ENCODE measurements at places on chromosomes 6 and 20.
A peak's percentile ranks its signal among the peaks of the same experiment; 100 is the strongest.

DNA sequence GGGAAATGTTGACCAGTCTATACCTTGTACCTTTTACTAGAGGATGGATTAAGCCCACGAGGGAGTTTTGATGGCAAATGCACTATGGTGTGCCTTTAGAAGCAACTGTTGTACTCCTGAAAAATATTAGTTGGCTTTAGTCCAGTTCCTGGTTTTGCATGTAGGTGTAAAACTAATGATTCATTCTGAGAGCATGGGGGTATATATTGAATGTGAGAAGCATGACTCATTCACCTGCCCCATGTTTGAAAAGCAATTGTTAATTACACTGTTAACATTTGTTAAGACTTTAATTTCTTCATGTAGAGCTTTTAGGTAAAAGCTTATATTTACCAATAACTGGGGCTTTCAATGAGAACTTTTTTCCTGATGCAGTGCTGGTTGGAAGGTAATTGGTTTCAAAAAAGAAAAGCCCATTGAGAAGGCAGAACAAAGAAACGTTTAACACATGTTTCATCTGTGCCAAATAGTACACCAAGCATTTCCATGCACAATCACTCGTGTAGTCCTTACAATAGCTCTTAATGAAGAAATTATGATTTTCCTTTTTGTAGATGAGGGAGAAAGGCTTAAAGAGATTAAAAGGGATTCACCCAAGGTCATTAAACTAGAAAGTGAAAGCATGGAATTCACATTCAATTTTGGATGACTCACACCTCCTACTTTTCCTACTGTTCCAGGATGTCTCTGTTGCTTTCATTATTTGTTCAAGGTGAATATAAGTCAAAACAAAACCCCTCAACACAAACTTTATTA, 134.1 kb downstream of the CCDC170 start:
- DNase-seq = no peak

DNA sequence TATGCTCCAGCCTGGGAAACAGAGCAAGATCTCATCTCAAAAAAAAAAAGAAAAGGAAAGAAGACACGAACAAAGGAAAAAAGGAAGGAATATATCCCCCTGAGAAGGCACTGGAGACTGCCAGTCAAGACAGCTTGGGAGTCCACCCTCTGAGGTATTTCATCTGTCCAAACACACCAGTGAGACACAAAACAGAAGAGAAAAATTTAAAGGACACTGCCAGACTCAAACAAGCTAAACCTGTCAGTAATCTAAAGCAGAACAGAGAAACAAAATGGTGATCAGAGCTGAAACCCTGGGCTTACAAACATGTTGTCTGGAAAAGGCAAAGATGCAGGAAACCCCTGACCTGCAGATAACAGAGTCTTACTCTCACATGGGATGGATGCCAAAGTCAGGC, 114.9 kb downstream of the DCDC2 start:
- DNase-seq = no peak

DNA sequence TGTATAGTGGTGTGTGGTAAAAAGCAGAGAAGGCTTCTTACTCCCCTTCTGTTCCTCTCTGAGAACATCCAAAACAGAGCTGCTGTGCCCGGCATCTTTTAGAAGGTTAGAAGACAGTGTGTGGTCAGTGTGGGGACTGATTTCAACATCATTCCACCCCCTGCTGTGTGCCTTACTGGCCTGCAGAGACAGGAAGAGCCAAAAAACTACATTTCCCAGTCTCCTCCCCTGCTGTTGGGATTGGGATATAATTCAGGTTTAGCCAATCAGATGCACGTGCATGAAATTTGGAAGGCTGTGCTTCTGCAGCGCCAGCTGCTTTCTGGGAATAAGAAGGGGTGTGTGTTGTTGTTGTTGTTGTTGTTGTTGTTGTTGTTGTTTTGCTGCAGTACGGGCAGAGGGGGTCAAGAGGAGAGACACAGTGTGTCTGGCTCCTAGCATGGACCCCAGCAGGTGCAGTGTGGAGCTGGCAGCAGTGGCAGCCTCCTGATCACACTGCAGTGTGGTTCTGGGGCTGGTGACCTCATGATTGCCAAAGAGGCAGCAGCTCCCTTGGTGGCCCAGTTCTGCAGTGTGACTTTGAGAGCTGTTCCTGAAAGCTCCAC, 74.7 kb downstream of the MRPL14 start:
- DNase-seq = no peak

- no peak for DNase-seq
Observed at GRCh38 chr6:150276168-150276936, 92.5 kb upstream of the IYD start.

GRCh38 chr6:87261534-87261933, 60.9 kb upstream of the SMIM8 start:
- DNase-seq = no peak

DNA sequence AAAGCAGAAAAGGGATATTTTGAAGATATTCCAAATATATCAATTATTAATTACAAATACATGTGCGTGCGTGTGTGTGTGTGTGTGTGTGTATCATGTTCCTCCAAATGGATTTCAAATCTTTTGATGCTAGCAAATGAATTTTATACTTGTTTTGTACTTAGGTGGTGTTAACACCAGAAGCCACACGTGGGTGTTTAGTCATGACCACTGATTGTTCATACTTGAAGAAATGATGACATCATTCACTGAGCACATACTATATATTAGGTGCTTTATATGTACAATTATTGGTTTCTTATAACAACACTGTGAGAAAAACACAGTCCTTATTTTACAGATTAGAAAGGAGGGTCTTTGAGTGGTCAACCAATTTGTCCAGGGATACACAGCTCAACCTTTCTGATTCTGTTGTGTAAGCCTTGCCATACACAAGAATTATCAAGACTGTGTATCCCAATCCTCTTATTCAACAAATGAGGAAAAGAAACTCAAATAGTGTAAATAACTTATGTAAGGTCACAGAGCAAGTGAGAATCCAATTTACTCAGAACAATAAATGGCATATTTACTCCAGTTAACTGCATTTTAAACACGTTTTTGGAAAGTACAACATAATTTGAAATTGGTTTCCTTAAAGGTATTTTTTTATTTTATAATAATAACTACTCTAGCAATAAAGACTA, 88.5 kb downstream of the BCAS1 start:
- peak; percentile 28 for DNase-seq

DNA sequence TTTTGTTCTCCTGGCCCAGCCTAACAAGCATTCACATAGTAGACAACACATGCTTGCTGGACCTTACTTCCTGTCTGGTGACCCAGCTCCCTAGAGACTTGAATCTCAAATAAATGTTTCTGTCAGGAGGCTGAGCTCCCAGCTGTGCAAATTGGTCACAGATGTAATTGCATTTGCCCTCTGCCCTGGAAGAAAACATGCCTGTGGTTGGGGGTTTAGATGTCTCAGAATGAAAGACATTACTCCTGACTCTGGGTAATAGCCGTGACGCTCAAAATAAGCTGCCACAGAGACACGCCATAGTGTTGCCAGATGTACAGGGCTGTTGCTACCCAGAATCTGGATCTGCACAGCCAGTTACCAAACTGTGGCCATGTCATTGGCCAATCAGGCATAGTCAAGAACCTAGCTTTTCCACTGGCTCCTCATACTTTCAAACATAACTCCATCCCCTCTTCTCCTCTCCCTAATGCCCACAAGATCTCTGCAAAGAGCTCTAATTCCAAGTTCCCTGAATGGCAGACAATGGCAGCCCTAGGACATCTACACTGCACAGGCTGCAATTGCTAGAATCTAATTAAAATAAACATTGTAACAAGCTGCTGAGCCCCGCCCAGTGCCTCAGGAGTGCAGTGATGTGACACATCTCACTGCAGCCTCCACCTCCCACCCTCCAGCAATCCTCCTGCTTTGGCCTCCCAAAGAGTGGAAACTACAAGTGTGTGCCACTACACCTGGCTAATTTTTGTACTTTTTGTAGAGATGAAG, 32.8 kb upstream of the GMPR start:
- no peak for DNase-seq

GRCh38 chr6:116290799-116291198, 11.1 kb upstream of the TSPYL1 start:
- no peak for DNase-seq

DNA sequence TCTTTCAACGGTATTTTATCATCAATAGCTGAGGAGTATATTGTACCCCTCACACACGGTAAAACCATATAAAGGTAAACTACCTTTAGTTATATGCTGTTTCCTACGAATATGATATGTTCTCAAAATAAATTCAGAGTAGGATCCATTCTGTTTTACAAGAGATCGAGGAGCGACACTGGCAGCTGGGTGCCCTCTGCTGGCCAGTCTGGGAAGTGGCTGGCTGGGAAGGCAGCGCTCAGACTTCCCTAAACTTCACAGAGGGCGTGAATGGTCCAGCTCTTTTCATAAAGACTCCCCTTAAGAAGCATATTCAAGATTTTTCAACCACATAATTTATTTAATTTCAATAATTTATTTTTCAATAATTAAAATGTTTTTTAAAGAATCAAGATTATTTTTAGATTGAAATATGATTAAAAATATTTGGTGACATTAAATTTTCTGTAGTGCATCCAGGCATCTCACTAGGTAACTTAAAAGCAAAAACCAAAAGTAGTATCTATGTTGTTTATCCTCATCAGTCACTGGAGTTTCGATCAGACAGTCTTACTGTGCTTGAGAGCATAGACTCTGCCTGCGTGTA, 187.5 kb upstream of the PDE10A start:
- peak; percentile 73 for DNase-seq

DNA sequence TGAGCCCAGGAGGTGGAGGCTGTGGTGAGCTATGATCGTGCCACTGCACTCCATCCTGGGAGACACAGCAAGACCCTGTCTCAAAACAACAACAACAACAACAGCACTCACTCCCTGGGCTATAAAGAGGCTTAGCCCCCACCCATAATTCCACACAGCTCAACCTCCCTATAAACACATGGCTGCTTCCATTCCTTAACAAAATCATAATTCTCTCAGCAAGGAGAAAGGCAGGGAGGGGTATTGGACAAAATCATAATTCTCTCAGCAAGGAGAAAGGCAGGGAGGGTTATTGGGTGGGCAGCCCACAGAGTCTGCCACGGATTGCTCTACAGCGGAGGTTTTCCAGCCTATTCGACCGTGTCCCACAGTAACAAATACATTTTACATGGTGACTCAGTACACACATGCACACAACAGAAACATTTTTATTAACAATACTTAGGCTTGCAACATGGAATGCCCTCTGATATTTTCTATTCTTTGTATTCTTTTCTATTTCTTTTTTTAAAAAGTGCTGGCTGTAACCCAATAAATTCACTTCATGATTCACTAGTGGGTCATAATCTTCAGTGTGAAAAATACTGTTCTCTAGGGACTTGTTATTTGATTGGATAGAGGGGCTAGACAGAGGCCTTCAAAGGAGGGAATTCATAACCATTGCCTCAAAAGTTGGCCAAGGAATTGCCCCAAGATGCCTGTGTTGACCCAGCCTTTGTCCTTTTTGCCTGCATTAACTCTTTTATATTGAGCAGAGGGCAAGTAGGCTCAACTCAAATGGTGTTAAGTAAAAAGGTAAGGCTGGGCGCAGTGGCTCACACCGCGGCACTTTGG, 50.6 kb upstream of the ZMYND8 start:
- no peak for DNase-seq

GRCh38 chr20:11660673-11661072, 257.0 kb upstream of the BTBD3 start:
- DNase-seq = no peak

DNA sequence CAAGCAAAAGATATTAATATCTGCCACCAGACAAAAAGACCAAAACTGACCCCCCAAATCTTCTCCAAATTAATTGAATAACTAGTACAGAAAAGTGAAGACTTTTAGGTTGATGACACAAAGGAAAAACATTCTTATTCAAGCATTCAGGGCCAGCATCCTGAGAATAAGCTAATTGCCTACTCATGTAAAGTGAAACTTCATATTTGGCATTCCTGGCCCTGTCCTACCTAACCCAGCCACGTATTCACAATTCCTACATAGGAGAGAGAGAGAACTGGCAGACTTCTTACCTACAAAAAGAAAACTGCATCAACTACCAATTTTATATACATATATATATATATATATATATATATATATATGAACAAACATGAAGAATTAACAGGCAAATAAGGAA, 4.9 kb upstream of the ASCC3 start:
- DNase-seq = no peak

GRCh38 chr6:16805243-16805950, 44.1 kb upstream of the ATXN1 start:
- no peak for DNase-seq

DNA sequence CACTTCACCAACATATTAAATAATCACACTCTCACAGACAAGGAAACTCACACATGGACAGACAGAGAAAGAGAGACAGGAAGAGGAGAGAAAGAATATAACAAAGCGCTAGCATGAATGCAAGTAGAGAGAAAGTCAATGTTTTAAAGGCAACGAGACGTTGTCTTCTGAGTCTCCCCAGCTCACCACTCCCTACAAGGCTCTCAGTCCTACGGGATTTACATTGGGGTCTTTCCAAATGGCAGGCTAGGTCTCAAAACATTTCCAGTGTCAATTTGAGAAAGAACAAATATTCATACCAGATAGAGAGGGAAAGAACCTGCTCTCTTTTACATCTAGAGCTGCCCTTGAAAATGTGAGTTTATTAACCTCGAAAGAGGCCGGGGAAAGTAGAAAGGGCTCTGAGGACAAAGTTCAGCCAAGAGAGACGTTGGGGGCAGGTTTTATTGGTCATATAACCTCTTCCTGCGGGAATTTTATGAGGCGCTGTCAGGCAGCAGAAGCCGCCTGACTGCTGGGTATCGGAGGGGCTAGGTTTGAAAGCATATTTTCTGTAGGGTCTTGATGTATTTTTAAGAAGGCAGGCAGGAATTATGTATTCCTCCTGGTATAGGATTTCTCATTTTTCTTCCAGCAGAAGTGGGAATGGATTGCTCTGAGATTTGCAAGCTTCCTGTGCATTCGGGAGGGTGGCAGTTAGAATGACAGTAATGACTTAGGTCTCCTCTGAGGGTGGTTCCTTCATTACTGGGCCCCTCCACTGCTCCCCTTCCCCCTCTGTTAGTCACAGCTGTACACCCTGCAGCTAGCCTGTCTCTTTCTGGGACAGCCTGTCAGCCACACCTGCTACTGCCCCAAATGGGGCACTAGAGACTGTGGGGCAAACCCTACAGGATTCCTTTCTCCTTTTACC, 34.4 kb upstream of the KIF16B start:
- DNase-seq = no peak
